ENCODE measurements at places on chromosomes 1 and 21. TPM values are rescaled to one million over a fixed set of nuclear protein-coding genes. Genes with fewer than 3 reads are reported as not detected.

TMEM51 gene
- total RNA-seq = 19.1 TPM

ZFP69B gene
- 1.4 TPM for total RNA-seq

C8A gene
- not detected for total RNA-seq

TAL1 gene
- 1.2 TPM for total RNA-seq

RAB7B gene
- 0.69 TPM for total RNA-seq

SLC35D1 gene
- total RNA-seq = 84.1 TPM

S100A7A gene
- total RNA-seq = not detected

LCE1B gene
- total RNA-seq = not detected

KCNJ6 gene
- 0.09 TPM for total RNA-seq

SPATA21 gene
- not detected for total RNA-seq

NUAK2 gene
- 50.8 TPM for total RNA-seq

SYDE2 gene
- total RNA-seq = 42.1 TPM

EPHA8 gene
- not detected for total RNA-seq
